T-helper 2 cell (primary cell): ENCODE measurements at places on chromosomes 12 and 14.

DNA sequence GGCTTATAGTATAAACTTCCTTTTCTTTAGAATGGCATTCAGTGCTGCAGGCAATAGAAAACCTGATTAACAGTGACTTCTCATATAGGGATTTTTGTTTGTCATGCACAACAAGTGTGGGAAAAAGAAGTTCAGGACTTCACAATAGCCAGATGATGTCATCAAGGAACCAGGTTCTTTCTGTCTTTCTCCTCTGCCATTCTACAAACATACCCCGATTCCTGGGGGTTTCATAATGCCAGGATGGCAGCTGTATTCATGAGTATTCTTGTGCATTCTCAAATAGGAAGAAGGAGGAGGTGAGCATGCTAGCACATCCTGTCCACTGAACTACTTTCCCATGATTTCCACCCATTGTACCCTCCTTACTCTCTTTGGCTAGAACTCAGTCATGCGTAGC is 182.7 kb upstream of the EEA1 start:
- DNase-seq = no peak

DNA sequence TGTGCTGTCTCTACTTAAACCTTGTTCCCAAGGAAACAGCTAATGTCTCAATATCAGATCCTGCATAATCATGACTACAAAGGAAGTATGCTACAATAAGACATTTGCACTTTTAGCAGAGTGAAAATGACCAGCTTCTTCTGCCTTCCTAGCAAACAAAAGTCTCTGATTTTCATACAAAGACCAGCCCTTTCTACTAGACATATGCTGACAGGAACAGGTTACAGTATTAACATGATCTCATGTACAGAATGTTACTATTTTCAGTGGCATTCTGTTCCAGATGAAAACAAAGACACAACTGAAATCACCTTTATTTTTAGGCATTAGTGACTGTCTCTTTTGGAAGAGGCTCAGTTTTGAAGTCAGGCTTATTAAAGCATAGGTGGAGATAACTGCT is 228.6 kb downstream of the MED13L start:
- DNase-seq = no peak

DNA sequence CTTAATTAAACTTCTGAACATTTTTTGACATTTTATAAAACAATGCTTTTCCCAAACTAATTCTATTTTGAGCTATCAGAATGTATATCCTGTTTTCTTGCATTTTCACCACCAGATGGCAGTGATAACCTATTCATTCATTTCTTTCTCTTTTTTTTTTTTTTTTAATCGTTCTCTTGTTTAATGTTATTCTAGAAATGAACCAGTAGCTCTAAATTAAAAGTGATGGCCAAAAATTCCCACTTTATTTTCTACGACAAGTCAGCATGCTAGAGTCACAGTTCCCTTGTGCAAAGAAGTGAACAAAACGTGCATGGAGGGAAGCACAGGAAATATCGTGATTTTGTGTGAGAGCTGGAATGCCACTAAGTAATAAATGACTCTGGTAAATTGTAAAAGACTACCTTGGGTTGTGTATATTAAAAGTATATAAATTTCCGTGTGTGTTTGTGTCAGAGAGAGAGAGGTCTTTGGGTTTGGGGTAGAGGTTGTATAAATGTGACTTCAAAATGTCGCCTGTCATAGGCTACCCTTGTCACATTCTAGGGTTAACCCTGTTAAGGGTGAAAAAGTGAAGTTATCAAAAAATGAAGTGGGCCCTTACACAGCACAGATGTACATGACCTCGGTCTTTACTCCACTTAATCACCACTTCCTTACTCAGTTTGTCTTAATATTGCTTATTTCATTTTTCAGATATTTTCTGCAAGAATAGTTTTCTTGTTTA is 40.4 kb upstream of the LDHB start:
- no peak for DNase-seq

- no peak for DNase-seq
Observed at GRCh38 chr14:25038044-25038668, 11.8 kb downstream of the STXBP6 start.

DNA sequence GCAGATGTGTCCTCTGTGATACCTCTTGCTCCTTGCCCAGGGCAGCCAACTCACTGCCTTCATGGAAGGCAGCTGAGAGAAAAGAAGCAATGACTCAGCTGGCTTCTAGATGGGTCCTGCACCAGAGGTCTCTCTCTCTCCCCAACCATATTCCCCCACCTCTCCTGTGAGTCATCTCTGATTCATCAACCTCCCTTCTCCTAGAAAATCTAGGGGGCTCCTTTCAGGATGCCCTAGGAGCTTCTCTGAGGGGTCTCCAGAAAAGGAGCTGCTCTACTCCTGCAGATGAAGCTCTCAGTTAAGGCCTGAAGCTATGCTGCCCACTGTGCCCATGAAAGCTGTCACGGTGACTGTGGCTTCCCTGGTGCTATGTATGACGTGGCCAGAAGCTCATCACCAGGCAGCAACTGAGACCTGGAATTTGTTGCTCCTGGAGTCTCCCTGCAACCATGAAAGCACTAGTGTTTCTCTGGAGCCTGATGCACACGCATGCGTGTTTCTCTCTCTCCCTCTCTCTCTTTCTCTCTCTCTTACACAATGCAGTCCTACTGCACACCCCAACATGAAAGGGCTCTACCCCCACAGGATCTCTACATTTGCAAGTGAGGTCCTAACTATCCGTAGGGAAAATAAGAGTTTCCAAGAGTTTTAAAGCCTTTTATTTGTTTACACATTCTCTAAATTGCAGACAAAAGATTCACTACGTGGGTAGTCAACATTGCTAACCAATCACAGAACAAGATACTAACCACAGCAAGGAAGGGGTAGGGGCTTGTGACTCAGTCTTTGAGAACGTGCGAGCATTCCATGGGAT is 285.3 kb downstream of the DPF3 start:
- DNase-seq = no peak

DNA sequence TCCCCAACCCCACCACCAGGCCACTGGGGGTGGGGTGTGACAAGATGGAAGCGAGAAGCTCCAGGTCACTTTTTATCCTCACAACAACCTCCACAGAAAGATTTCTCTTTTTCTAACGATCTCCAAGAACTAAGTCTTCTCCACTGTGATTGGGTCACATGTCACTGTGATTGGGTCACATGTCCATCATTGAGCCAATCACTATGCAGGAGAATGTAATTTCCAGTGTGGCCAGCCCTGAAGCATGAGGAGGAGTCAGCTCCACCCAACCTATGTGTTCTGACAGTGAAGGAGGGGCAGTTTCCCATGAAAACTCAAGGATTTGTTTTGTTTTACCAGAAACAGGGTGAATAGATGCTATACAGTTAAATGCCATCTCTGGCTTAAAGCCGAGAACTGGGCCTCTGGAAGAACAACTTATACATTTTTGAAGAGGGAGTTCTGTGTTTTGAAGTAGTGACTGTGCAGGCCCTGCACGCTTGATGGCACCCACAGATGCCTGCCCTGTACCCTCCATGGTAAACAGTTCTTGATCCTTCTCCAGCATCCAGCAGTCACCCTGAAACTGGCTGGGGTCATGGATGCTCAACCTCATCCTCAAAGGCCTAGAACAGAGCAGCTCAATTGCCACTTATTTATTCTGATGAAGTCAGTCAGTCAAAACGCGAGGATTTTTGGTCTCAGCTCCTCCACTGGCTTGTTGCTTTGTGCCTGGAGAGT is 180.4 kb upstream of the BMP4 start:
- DNase-seq = no peak

GRCh38 chr12:40499856-40500255 is 192.4 kb upstream of the CNTN1 start:
- DNase-seq = no peak

- DNase-seq = no peak
Observed at GRCh38 chr12:65339161-65339560, 60.7 kb downstream of the MSRB3 start.

GRCh38 chr12:694734-695503 is 31.7 kb upstream of the NINJ2 start:
- no peak for DNase-seq

DNA sequence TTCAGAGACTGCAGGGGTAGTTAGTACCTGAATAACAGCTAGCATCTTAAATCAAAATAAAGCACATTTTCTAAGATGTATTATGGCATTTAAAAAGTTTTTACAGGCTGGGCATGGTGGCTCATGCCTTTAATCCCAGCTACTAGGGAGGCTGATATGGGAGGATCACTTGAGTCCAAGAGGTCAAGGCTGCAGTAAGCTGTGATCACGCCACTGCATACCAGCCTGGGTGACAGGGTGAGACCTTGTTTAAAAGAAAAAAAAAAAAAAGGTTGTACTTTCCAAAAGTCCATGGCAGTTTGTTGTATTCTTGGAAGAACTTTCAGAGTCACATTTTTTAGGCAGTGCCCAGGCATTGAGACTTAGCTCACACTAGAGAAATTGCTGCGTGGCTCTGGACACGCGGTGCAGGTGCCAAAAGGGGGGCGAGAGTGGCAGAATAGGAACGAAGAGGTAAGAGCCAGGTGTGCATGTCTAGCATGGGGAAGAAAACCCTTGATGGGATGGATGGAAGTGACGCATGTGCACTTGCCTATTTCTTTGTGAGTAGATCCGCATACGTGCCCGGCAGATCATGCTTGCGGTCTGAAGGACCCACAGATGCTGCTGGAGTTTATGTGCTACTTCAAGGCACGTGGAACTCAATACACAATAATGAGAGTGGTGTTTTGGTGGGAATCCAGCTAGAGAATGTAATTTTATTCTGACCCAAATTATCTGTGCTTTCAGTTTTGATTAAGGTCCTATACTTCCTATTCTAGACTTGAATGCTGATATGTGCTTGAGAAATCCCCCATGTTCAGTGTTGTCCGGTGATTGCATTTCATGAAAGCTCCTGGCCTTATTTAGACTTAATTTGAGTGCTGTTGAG is 11.9 kb downstream of the ANKRD13A start:
- no peak for DNase-seq

GRCh38 chr12:117526757-117527478 is 165.5 kb upstream of the NOS1 start:
- DNase-seq = no peak

DNA sequence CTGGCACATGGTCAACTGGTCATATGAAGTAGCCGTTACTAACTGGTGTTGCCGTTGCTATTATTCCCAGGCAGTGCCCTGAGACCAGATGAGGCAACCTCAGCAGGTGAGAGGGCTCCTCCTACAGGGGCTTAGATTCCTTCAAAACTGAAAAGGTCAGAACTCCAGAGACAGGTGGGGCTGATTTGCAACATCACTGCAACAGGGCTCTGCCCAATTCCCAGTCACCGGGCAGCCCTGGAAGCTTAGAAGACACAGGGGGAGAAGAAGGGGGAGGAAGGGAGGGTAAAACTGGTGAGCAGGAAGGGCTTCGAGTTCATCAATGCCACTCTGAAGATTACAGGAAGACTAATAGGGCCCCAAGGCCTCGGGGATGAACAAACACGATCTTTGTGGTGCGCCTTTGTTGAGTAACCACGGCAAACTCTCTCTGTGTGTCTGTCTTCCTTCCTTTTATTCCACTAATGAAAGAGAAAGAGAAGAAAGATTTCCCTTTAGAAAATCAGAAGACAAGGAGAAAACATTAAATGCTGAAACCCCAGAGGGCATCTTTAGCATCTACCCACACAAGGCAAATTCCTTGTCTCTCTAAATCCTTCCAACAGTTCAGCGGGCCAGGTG is 749.1 kb upstream of the TBX3 start:
- no peak for DNase-seq

GRCh38 chr12:108967869-108968540 is 52.9 kb downstream of the SVOP start:
- no peak for DNase-seq

- no peak for DNase-seq
Observed at GRCh38 chr12:130131801-130132200, 30.5 kb upstream of the FZD10 start.

GRCh38 chr12:1906579-1906978 is 11.9 kb downstream of the CACNA2D4 start:
- DNase-seq = no peak

DNA sequence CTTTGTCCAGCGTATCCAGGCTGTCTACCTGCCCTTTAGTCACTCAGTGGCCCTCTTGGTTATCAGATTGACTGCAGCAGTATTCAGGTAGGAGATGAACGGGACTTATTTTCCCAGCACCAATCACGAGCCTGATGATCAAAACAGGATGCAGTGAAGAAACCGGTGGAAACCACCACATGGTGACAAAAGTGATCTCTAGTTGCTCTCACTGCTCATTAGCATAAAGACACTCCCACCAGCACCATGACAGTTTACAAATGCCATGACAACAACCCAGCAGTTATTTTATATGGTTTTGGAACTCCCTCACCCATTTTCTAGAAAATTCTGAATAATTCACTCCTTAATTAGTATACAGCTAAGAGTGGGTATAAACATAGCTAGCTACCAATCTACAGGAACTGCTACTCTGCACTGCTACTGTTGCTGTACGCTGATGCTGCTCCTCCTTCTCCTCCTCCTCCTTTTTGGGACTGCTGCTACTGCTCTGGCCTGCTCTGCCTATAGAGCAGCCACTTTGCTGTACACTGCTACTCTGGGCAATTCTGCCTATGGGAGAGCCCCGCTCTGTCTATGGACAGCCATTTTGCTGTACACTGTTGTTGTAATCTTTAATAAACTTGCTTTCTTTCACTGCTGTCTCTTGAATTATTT is 142.5 kb upstream of the SSTR1 start:
- DNase-seq = peak; percentile 29

GRCh38 chr14:104239185-104239775 is 100.9 kb downstream of the KIF26A start:
- DNase-seq = no peak

DNA sequence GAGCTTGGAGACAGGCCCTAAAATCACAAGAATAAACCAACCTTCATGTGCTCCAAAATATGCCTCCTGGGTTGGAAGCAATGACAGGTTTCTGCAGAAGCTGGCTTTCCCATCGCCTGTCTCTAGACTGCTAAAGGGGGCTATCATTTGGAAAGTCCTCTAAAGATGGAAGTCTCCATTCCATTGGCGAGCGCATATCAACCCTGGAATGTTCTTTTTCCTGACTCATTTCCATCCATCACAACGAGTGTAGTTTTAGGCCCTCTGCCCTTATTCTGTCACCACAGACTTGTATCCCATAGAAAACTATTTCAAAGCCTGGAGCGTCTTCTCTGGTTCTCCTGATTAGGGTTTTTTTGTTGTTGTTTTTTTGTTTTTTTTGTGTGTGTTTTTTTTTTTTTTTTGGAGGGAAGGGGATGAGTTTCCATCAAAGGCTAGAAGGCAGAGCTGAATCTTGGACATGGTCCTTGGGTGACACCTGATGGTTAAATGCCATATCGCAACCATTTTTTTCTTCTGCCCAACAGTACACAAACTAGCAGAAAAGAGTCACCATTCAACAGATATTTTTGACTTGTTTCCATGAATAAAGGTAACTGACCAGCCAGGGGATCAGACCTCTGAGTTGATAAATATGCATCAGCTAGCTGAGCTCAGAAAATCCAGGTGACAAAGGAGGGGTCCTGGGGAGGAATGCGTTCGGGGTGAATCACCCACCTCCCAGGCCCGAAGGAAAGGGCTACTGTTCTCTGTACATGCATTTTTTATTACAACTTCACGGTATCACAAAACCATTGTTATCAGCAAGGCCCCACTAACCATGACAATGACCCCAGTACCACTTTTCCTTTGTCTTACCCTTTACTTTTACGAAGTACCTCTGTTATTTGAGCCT is 40.5 kb downstream of the KCNA5 start:
- DNase-seq = no peak
